NCI-H345 (cell line): ENCODE measurements at places on chromosomes 16 and 17.

GRCh38 chr17:57966246-57966645, 11.0 kb upstream of the CUEDC1 start:
- no peak for DNase-seq

GRCh38 chr16:58859958-58860669, 126.0 kb upstream of the GOT2 start:
- DNase-seq = no peak

GRCh38 chr17:17141860-17142552, 64.1 kb downstream of the PLD6 start:
- no peak for DNase-seq

DNA sequence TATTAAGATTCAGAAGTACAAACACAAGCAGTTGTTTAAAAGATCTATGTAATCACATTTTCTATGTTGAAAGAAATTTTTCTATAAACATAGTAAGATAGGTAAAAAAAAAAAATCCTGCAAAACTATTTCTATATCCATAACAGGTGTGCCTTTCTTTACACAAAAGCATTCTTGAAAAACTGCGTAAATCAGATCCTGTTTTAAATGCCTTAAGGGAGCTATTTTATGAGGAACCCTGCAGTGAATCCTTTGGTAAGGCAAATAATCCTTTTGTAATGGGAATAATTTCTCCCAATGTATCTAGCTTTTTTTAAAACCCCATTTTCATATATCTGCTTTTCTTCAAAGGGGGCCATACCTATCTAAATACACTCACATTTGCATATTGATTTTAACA, 157.3 kb downstream of the AATF start:
- DNase-seq = no peak

DNA sequence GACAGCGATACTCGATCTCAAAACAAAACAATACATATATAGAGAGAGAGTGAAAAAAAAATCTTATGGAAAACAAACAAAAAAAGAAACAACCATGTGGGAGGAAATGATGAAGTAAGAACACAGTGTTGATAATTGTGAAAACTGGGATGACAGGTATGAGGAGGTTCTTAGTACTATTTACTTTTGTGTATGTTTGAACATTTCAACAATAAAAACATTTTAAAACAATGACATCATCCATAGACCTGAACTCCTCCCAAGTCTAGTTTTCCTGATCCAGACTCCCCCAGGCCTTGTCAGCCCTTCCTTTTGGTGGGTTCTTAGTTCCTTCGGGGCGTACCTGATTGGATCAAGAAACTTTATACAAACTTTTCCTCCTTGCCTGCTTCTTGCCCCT, 51.7 kb downstream of the CCDC42 start:
- no peak for DNase-seq

DNA sequence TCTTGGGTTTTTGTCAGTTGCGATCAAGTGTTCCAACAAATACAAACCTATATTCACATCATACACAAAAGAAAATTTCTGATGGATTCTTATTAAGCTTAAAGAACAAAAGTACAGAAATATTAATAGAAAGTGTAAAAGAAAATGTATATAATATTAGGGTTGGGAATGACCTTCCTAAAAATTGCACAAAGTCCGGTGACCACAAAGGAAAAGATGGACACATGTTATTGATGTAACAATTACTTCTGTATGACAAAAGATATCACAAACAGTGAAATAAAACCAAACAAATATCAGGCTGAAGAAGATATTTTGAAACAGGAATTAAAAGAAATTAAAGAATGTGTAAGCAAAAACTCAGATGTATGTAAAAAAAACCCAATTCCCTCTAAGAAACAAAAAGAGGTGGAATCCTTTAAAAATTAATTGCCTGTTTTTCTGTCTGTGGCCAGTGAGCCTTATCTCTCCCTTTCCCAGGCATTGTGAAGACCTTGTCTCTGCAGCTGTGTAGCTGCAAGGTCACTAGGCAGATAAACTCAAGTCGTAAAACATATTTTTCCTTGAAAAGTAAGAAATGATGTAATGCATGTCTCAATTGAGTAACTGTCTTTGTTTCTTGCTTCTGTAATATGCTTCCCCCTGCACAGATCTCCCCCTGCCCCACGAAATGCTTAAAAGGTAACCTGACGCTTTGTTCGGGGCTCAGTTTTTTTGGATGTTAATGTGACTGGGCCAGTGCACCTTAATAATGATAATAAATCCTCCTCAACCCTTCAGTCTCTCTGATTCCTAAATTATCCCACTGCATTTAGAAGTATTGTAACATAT, 2.8 kb downstream of the ST6GALNAC1 start:
- no peak for DNase-seq

DNA sequence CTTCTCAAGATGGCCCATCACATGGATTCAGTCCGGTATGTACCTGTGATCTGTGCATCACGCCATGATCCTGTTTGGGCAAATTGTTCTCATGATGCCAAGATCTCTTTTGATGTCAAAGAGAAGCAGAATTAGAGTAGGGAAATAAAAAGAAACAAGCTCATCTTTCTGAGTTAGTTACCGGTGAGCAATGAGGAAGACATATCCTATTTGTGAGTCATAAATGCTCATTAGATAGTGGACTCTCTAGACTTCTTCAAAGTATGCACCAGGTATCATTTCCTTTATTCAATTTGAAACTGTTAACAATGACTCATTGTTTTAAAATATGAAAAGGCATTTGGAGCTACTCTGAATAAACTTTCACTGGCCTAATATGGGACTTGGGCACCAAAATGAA, 8.0 kb upstream of the KRTAP4-12 start:
- no peak for DNase-seq

- DNase-seq = no peak
Measured at GRCh38 chr17:10812674-10813073, 8.8 kb upstream of the TMEM238L start.

GRCh38 chr17:49190932-49191331, 19.4 kb downstream of the GNGT2 start:
- DNase-seq = no peak

DNA sequence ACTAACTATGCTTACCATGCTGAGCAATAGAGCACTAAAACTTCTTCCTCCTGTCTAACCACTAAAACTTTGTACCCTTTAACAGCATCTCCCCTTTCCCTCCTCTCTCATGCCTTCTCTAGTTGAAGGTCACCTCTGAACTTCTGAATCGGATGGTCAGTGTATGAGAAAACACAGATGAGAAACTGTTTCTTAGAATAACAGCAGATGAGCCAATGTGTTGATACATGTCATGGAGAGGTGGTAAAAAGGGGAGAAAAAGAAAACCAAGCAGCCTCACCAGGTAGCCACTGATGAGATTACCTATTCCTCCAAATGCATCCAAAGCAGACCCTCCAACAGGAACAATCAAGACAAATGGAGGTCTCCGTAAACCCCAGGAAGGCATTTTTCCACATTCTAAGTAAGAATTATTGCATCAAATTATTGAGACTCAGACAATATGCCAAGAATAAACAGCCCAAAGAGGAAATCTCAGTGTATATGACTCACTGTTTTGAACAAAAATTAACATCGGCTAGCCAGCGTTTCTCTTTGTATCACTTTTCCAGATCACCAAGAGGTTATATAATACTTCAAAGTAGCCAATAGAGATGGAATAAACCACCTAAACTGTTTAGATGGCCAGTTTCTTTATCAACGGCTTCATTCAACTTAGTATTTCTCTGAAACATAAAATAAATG, 793.3 kb upstream of the SOX9 start:
- DNase-seq = no peak

GRCh38 chr17:47982645-47983390, 11.9 kb downstream of the CDK5RAP3 start:
- DNase-seq = no peak

GRCh38 chr17:56011406-56012131, 141.7 kb upstream of the ANKFN1 start:
- no peak for DNase-seq

- no peak for DNase-seq
Measured at GRCh38 chr17:15947271-15947670, 2.3 kb downstream of the ADORA2B start.

DNA sequence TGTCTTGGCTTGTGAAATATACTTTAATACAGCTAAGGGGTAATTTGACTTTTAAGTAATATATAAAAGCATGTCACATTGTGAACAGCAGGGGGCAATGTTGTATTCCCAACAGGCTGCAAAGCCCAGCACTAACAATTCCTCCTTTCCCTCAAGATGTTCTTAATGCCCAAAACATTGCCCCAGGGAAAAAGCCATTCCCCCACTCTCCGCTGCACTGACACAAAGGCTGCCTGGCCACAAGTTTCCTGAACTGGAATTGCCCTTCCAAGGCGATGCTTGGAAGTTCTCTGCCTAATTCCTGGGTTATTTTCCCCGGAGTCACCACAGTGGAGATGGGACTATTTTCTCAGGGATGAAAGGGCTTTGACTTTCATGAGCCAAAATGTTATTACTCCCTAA, 27.2 kb downstream of the CLEC16A start:
- peak; percentile 47 for DNase-seq

GRCh38 chr17:48720266-48721008, 1.9 kb downstream of the PRAC1 start:
- peak; percentile 22 for DNase-seq
